ENCODE measurements at places on chromosomes 4 and X.

DNA sequence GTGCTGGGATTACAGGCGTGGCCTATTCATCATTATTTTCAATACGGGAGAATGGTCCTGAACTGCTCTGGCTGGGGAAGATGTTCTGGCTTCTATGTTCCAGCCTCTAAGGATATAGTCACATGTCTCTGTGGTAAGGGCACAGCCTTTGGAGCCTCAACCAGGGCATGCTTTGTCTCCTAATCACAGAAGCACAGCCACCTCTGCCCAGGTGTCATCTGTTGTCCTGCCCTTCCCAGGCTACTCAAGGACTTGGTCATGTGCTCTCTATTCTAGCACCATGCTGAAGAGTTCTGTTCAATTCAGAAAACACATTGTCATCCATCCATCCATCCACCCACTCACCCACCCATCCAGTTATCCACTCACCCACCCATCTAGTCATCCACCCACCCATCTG lies 29.5 kb downstream of the ASMTL start:
- DNase-seq, result no peak

DNA sequence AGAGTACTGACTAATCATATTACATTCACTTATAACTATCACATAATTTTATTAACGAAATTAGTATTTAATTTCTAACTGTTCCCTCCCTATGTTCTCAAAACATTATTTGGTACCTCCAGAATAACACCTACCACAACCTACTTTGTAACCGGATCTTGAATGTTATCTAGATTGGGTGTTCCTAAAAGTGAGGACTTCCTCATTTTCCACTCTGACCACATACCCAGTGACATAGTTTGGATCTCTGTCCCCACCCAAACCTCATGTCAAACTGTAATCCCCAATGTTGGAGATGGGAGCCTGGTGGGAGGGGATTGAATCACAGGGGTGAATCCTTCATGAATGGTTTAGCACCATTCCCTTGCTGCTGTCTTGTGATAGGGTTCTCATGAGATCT lies 21.8 kb downstream of the NR3C2 start:
- DNase-seq, result no peak

- DNase-seq, result no peak
These were observed 5.4 kb downstream of the UGT2B4 start for GRCh38 chr4:69490271-69490670.

GRCh38 chr4:67764183-67764582 lies 10.0 kb upstream of the GNRHR start:
- no peak for DNase-seq

GRCh38 chr4:155072417-155072816 lies 136.0 kb upstream of the NPY2R start:
- DNase-seq, result no peak

DNA sequence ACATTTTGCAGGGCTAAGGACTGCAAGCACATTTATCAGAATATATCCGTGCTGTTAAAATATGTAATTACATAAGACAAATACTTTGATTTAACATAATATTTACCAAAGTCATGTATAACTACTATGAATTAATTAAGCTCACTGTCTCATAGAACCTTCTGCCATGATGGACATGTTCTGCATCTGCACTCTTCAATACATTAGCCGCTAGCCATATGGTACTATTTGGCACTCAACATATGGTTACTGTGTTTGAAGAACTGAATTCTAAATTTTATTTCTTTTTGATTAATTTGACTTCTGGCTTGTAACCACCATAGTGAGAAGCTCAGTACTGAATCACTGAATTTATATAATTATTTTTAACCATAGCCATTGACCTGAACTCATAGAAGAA lies 427.0 kb upstream of the TRAM1L1 start:
- DNase-seq, result no peak

- DNase-seq, result no peak
These were observed 8.5 kb upstream of the ERCC6L start for GRCh38 chrX:72247206-72247942.

DNA sequence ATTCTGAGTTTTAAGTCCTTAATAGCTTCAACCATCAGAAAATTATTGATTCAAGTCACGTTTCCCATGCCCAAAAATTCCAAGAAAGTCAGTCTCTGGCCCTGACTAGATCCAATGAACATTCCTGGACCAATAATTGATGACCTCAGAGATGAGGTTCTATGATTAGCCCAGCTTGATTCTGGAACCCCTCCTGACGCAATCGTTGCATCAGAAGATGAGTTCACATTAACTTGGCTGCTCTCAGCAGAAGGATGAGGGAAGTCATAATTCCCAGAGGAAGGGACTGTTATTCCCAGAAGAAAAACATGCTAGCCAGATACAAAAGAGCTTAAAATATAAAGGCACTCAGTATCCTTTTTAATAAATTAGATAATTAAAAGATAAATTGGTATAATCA lies 34.3 kb upstream of the CPEB2 start:
- no peak for DNase-seq

GRCh38 chr4:121675715-121676114 lies 21.1 kb downstream of the ANXA5 start:
- DNase-seq, result no peak

GRCh38 chr4:176001151-176002006 lies 64.3 kb upstream of the WDR17 start:
- DNase-seq, result peak; percentile 68

GRCh38 chr4:11843927-11844326 lies 415.2 kb upstream of the HS3ST1 start:
- DNase-seq, result no peak

- no peak for DNase-seq
These were observed 72.0 kb upstream of the TSPAN7 start for GRCh38 chrX:38489341-38489740.

DNA sequence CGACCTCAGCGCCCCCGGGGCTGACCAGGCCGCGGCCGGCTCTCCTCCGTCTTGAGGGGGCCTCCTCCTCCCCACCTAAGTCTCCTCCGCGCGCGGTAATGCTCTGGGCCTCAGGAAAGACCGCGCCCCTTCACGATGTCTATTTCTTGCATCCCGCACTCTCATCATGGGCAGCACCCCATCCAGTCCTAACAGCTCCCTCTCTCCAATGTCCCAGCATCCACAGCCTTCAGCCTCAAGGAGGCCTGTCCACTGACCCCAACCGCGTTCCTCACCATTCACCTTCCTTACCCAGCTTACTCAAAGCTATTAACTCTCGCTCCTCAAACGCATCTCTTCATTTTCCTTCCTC lies 77.5 kb downstream of the MAGED4 start:
- DNase-seq, result no peak

DNA sequence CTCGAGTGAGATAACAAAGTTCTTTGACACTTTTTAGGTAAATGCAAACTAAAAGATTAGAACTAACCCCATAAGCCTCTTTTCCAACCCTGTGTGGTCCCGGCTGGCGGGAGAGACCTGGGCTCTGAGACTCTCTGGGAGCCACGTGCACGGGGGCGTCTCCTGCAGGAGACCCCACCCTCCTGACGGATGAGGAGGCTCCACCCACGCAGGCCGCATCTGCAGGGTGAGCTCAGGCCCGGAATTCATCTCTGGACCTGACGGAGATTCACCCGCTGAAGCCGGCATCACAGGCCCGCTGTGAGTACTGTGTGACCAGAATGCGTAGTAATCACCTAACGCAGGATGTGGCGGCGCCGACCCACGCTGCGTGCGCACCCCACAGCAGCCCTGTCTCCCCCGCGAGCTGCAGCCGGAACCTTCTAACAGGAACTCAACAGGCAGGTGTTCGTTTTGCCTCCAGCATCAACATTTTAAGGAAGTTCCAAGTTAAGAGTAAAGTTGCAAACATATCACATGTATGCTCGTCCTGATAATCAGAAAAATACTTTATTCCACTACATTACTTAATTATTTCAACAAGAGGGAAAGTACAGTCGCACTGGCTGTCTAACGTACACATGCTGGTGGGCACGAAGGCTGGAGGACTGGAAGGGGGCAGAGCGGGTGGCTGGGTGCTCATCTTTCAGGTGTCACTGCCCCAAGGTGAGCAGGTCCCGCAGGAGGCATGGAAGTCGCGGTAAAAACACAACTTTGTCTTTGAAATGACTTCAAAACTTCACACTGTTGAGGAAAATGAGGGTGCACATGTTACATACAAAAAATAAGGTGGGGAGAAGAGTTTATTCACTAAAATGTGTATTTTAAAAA lies 44.5 kb downstream of the FGFRL1 start:
- DNase-seq, result no peak

DNA sequence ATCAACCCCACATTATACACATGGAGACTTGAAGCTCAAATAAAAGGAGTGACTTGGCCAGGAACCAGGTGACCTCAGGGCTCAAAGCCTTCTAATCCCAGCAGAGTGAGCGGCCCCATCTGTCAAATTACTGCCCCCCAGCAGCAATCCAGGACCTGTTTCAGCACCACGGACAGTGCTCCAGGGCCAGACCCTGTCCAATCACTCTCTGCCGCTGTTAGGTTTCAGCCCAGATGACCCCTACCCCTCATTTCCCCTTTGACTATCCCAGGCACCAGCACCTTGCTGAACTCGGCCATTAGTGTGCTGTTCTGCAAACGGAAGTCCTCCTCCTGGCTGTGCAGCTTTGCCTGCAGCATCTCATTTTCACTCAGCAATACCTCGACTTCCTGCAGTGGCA lies 5.1 kb downstream of the GRIPAP1 start:
- no peak for DNase-seq

- DNase-seq, result no peak
These were observed 91.2 kb downstream of the PLS3 start for GRCh38 chrX:115652221-115652620.

- no peak for DNase-seq
These were observed 435.2 kb upstream of the AMOT start for GRCh38 chrX:113275804-113276203.

DNA sequence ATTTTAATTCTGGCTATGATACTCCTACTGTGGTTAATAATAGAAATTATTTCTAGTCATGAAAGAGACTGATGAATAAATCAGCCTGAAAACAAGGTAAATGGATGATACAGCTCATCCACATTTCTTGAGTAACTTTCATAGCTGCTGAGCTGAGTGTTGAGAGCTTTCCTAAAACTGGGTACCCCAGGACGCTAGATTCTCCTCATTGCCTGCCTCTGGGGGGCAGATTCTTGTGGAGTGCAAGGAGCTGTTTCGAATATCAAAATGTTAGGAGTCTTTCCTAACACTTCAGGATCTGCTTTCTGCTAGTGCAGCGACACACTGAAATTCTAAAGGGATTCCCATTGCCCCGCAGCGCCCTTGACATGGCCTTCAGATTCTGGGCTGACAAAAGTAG lies 2.1 kb downstream of the MND1 start:
- DNase-seq, result no peak

GRCh38 chr4:183402771-183403170 lies 41.7 kb upstream of the CDKN2AIP start:
- DNase-seq, result no peak

DNA sequence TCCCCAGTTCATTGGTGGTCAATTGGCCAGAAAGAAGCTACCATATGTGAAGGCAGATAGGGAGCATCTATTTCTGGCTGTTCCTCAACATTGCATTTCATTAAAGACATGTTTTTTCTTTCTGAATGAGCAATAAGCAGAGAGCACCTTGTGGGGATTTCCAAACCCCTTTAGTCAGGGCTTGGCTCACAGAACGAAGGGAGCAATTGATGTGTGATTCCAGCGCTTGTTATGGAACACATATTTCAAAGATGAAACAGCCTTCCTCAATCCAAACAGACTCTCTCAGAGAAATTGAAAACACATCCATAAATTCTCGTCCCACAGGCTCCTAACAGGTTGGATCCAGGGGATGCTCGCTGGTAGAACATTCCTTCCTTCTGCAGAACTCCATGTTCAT lies 84.1 kb downstream of the CLCN4 start:
- no peak for DNase-seq
